ENCODE measurements at places on chromosomes 3 and 15. TPM values are rescaled to one million over a fixed set of nuclear protein-coding genes. Genes with fewer than 3 reads are reported as not detected.

Gene ATP10A
- total RNA-seq, result 47.9 TPM

Gene SLC12A8
- 1.1 TPM for total RNA-seq

Gene DUOXA2
- total RNA-seq, result not detected

Gene TM4SF4
- not detected for total RNA-seq

Gene ASB14
- not detected for total RNA-seq

- no peak for DNase-seq
- H3K4me3 ChIP-seq, result no peak overlapping the region
- no peaks in the 10 kb centered on the region for H3K36me3 ChIP-seq
- no peak overlapping the region for H3K27ac ChIP-seq
- no peaks in the 10 kb centered on the region for H3K27me3 ChIP-seq
- no peaks in the 10 kb centered on the region for H3K4me1 ChIP-seq
Measured at GRCh38 chr3:157667493-157667892, 164.3 kb upstream of the VEPH1 start.

DNA sequence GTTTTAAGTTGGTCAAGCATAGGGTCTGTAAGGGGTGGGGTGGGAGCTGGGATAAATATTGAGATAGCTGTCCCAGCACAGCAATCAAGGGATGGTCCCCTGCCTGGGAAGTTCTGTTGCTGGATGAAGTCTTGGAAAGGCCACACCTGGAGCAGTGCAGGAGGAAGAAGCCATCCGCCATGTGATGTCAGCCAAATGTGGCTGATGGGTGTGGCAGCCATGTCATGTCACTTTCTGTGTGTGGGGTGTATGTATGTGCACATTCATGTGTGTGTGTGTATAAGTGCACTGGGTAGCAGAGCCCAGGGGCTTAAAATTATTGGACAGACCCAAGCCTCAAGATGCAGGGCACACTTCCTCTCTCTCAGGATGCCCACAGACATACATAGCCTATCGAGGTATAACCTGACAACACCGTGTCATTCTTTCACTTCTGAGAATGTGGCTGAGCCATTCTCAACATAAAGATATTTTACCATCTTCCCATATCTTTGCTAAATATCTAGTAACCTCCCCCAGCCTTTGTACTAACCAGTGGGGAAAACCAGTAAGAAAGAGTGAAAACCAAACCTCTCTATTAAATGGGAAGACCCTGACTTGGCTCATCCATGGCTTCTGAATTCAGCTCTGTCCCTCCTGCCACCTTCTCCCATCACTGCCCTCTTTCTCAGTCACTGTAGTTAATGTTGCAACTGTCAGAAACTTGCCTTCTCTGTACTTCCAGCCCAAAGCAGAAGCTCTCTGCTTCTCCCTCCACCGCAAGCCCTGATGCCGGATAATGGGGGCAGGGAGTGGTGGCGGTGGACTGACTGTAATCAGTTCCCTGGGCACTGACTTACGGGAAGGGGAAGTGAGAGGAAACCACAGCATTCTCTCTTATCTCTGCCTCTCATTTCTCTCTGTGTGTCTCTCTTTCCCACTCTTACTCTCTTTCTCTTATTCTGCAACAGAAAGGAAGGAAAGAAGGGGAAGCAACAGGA lies 11.2 kb downstream of the TNFSF10 start:
- H3K4me1 ChIP-seq, result peaks cover 98% of the 10 kb centered on the region
- H3K27ac ChIP-seq, result peak overlapping the region; percentile 88
- H3K27me3 ChIP-seq, result no peaks in the 10 kb centered on the region
- peaks cover 90% of the 10 kb centered on the region for H3K36me3 ChIP-seq
- peak; percentile 69 for DNase-seq
- H3K4me3 ChIP-seq, result peak overlapping the region; percentile 43

GRCh38 chr15:43249236-43249635 lies 17.5 kb downstream of the TGM5 start:
- no peak for DNase-seq
- peaks cover 3% of the 10 kb centered on the region for H3K36me3 ChIP-seq
- peak overlapping the region; percentile 69 for H3K27ac ChIP-seq
- peaks cover 3% of the 10 kb centered on the region for H3K27me3 ChIP-seq
- peak overlapping the region; percentile 32 for H3K4me3 ChIP-seq

DNA sequence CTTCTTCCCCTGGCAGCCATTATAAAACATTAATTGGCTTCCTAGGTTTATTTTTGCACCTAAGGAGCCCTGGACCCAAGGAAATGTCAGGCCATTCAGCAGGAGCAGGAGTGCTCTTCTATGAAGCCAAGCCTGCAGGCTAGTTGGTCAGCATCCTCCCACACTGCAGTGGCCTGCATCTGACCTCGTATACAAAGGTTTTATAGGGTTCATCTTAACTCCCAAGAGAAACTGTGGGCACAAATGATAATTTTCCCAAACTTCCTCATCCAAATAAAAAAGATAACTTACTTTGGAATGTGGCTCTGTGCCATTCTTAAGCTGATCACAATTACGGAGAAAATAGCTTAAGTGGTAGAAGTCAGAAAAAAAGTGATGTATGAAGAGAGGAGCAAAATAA lies 19.4 kb downstream of the PLSCR1 start:
- DNase-seq, result no peak
- H3K27ac ChIP-seq, result no peak overlapping the region
- H3K36me3 ChIP-seq, result peaks cover 38% of the 10 kb centered on the region
- H3K27me3 ChIP-seq, result no peaks in the 10 kb centered on the region
- H3K4me3 ChIP-seq, result no peak overlapping the region
- peaks cover 7% of the 10 kb centered on the region for H3K4me1 ChIP-seq

DNA sequence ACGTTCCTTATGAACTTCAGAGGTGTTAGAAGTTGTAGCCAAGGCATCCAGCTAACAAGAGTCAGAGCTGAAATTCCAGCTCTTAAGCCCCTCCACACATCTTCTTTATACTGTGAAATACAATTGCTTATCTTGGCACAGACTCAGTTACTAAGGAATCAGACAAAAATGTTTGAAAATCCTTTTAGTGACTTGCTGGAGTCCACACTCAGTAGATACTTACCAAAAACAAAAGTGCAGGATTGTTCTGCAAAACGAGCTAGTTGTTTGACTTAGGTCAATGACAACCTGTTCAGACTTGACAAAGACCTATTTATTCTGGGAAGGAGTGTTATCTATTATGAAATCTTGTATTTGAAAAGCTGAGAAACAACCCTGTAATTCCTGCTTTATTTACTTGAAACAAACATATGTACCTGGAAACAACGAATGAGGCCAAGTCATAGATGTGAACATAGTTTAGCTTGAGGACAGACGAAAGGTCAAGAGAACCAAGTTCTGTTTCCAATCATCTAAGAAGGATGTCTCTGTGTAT lies 38.5 kb downstream of the B3GNT5 start:
- H3K27me3 ChIP-seq, result no peaks in the 10 kb centered on the region
- peaks cover 13% of the 10 kb centered on the region for H3K36me3 ChIP-seq
- DNase-seq, result no peak

- no peak for DNase-seq
- no peaks in the 10 kb centered on the region for H3K27me3 ChIP-seq
- no peak overlapping the region for H3K4me3 ChIP-seq
- no peaks in the 10 kb centered on the region for H3K36me3 ChIP-seq
Measured at GRCh38 chr15:54026258-54026657, 48.0 kb downstream of the UNC13C start.

DNA sequence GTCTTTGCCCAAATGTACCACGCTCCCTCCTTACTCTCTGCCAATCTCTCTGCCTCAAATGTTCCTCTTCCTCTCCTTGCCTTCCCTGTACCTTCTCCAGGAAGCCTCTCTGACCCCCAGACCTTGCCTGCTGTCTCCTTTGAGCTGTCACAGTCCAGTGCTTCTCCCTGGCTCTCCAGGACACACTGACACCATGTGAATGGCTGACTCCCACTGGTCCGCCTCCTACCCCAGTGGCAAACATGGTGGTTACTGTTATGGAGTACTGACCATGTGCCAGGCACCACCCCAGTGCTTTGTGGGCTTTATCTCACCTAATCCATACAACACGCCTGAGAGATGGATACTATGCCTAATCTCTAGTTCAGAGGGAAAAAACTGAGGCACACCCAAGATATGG lies 141.9 kb downstream of the TPRA1 start:
- H3K27me3 ChIP-seq, result peaks cover 7% of the 10 kb centered on the region
- H3K4me1 ChIP-seq, result no peaks in the 10 kb centered on the region

DNA sequence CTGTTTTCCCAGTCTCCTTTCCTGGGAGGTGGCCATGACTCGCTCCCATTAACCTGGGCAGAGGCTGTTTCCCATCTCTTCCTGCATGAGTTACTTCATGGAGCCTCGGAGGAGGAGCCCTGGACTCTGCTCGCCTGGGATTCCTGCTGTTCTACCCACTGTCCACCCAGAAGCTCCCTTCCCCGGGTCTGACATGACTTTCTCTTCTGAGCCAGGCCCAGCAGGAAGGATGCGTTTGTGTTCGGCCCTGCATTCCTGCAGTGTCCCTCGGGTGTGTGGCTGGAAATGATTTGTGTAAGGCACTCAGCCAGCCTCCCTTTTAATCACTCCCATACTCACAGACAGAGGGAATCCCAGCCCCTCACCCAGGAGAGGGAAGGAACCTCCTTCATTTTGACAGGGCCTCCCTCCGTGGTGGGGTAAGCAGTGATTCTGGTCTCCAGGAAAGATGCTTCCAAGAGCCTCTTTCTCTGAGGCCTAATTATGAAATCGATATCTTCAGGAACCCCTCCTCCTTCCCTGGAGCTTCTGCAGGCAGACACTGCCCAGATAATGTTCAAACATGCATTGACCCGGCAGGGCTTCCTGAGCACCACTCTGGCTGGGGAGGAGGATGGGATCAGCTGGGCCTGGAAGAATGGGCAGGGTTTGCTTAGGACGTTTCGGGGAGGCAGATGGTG lies 41.6 kb upstream of the DLG1 start:
- H3K36me3 ChIP-seq, result no peaks in the 10 kb centered on the region
- no peak for DNase-seq
- no peak overlapping the region for H3K4me3 ChIP-seq
- no peak overlapping the region for H3K27ac ChIP-seq

DNA sequence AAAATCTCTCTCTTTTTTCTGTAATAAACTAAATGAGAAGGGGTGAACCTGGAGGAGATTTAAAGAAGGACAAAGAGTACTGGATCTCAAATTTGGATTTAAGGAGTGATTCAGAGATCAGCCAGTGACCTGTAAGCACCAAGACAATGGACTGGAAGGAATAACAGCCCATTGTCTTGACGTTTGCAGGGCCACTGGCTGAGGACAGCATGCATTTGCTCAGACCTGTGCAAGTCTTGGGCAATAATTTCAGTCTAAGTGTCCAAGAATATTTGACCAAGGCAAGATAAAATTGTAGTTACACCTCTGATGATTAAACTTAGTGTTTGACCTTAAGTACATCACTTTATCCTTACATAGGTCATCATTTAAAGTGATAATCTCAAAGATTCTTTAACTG lies 55.8 kb upstream of the OSTN start:
- H3K4me3 ChIP-seq, result no peak overlapping the region
- no peaks in the 10 kb centered on the region for H3K27me3 ChIP-seq
- H3K36me3 ChIP-seq, result no peaks in the 10 kb centered on the region
- H3K4me1 ChIP-seq, result no peaks in the 10 kb centered on the region
- no peak overlapping the region for H3K27ac ChIP-seq
- no peak for DNase-seq

DNA sequence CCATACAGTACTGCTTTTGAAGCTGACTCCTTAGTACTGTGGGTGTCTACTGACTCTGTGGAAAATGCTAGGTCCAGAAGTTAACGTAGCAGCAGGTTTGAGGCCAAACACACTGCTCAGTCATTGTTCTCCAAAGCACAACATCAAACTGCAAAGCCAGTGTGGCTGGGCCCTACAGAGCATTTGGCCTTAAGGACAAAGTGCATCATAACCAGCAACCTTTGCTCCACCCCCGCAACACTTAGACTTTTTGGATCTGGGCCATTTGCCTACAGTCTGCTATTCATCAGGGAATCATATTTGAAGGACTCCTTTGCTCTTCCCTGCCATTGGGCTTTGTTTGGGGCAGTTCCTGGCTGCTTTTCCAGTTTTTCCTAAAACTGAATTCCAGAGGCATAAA lies 43.1 kb upstream of the ARL6 start:
- no peak overlapping the region for H3K27ac ChIP-seq
- no peaks in the 10 kb centered on the region for H3K36me3 ChIP-seq
- H3K4me1 ChIP-seq, result no peaks in the 10 kb centered on the region
- no peak for DNase-seq
- H3K4me3 ChIP-seq, result no peak overlapping the region

Data from activated T-helper 1 cell treated with anti-CD3 and anti-CD28 coated beads, Interleukin-12 subunit alpha, Interleukin-12 subunit beta, Interleukin-2, Interleukin-4 antibody, amounts not matched to agents 30 ng/mL and 10 ng/mL and 1 ng/mL, durations not matched to agents 14 hours and 24 hours and 36 hours (primary cell).